CD8-positive, alpha-beta memory T cell (primary cell): ENCODE measurements at places on chromosomes 13 and 19.

GRCh38 chr19:54164369-54165068 lies 5.0 kb upstream of the LENG1 start:
- peak; percentile 65 for DNase-seq

GRCh38 chr13:44577236-44578066 lies 1.3 kb upstream of the TSC22D1 start:
- peak; percentile 95 for DNase-seq

DNA sequence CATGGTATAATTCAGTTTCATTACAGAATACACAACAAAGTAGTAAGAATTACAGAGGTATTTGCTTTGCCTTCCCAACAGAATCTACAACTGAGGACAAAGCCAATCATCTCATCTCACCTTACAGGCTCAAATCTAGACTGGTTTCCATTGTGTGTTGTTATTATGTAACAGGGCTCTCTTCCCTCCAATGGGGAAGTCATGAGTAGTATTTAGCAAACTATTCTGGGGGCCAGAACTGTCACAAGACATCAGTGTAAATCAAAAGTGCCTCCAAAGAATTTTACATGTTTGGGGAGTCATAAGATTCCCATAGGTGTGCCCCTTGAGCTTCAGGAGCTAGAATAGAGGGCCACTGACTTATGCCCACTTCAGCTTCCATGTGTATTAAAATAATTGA lies 187.0 kb upstream of the EDNRB start:
- no peak for DNase-seq

- no peak for DNase-seq
These were observed 7.4 kb upstream of the ZNRF4 start for GRCh38 chr19:5447700-5448311.

GRCh38 chr13:20525601-20526544 lies at the start of gene CRYL1:
TSS of gene CRYL1 (minus strand) at chr13:20525857. CDS start at chr13:20525794, 63 bp downstream.
- DNase-seq = peak; percentile 74

DNA sequence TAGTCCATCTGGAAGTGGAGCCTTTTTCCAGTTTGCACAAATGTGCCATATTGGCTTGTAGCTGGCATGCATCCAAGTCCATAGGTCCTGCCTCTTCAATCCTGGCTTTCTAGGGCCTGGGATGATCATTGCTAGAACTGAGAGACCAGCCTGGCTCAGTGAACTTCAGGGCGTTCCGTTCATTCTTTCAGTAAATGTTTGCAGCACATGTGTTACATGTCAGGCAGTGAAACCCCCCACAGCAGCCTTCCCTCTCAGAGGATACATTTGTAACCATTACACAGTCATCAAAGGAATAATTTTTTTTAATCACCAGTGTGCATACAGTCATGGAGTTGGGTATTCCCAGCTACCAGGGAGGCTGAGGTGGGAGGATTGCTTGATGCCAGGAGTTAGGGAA lies 9.7 kb downstream of the FUT2 start:
- DNase-seq = no peak
